Neuronal stem cell (in vitro differentiated cells): ENCODE measurements at places on chromosomes 4 and X.
A peak's percentile ranks its signal among the peaks of the same experiment; 100 is the strongest.

- no peak for DNase-seq
Measured at GRCh38 chr4:4888695-4889094, 29.2 kb downstream of the MSX1 start.

DNA sequence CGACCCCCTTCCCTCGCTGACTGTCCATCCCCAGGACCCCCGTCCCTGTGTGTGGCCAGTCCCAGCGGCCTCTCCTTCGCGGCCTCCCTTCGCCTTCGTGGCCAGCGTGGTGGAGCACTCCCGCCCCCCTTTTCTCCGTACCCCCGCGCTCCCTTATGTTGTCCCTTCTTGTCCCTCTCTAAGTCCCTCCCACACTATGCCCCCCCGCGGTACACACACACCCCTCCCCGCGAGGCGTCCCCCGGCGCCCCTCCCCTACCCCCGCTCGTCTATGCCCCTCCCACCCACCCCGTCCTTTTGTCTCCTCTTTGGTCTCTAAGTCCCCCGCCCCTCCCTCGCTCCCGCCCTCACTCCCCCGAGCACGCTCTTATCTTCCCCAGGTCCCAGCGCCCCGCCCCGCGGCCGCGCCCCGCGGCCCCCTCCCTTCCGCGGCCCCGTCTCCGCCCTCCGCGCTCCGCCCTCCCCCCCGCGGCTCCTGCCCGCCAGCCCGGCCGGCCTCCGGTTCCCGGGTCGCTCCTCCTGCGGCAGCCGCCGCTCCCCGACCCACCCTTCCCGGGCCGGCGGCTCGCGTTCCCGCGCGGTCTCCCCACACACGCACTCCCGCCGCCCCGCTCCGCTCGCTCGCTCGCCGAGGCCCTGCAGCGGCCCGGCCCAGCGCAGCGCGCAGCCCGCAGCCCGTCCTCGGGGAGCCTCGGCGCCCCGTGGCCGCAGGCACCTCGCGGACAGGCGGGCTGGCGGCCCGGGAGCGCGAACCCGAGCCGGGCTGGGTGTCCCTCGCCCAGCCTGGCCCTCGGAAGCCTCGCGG is 26.3 kb downstream of the UTP14A start:
- DNase-seq = peak; percentile 74

GRCh38 chr4:128682942-128683666 is 126.4 kb upstream of the JADE1 start:
- DNase-seq = no peak

- peak; percentile 0 for DNase-seq
Measured at GRCh38 chrX:107117993-107118321, 665 bp downstream of the RBM41 start.

DNA sequence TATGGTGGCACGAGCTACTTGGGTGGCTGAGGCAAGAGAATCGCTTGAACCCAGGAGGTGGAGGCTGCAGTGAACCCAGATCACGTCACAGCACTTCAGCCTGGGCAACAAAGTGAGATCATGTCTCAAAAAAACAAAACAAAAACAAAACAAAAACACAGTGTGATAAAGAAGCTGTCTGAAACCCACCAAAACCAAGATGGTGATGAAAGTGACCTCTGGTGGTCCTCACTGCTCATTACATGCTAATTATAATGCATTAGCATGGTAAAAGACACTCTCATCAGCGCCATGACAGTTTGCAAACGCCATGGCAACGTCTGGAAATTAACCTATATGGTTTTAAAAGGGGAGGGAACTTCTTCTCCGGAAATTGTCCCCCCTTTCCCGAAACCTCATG is 29.4 kb upstream of the OPHN1 start:
- no peak for DNase-seq

- no peak for DNase-seq
Measured at GRCh38 chr4:162401021-162401420, 237.2 kb upstream of the FSTL5 start.

DNA sequence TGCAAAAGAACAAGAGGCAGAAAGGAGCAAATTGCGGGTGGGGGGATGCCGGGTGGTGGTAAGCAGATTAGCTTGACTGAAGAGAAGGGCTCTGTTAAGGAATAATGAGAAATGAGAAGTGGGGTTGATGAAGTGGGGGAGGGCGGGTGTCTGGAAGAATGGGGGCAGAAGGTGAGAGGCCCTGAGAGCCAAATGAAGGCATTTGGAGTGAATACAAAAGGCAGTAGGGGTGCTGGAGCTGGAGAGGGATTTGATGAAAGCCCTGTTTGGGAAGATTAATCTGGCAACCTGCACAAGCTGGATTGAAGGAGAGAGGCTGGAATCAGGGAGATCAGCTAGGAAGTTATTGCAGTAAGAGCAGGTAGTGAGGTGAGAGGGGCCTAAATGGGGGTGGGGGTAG is 82.1 kb downstream of the GUCY2F start:
- peak; percentile 15 for DNase-seq

- no peak for DNase-seq
Measured at GRCh38 chr4:94665500-94666404, 92.0 kb upstream of the BMPR1B start.

DNA sequence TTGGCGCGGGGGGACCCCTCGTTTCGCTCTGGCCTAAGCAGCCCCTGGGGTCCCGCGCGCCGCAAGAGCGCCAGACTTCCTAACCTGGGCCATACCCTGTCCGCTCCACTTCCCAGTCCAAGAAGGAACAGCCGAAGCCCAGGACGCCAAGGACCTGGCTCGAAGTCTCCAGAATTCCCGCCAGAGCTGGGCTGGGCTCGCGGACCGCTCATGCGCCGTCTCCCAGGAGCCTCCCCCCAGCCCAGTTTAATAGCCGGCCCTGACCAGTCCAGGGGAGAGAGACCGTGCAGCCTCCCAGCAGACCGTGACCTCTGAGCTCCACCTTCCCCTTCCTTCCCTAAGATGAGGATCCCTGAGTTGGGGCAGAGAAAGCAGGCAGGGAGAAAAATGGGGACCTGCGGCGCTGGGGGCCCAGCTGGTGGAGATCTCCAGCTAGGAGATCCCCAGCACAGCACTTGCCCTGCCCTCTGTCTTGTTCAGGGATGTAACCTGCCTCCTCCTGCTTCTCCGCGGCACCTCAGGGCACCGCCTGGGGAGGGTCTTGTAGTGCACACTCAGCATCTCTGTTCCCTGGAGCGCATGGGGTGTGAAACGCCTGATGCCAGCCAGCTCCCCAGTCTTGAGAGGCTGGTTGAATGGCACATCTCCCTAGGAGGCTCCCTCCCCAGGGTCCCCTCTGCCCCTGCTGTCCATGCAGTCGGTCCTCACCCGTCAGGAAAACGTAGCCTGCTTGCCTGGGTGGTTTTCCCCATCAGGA is 1.2 kb upstream of the LETM1 start:
- DNase-seq = no peak

DNA sequence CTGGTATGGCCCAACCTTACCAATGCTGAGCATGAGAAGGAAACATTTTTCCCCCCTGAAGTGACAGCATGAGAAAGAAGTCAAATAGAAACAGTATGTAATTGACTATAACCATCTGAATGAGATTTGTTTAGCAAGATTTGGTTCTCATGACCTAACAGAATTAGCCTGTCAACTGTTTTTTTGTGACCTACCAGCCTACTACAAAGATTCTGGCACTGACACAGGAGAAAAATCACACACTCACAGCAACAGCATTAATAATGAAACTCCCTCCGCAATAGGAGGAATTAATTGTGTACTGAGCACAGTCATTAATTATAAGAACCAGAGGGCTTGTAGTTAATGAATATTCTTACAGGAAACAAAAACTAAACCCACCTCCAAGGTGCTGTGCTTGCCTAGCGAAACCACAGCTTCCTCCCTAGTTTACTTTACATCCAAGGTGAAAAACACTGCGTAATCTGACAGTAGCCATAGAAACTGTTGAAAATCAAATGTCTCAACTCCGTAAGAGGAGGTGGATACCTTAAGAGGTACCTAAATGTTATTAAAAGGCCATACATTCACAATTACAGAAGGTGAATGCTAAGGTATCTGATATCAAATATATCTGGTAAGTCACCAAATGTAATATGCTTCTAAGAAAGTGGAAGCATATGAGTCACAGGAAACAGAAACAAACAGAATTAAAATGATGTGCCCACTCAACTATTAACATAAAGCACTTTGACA is 34.9 kb downstream of the MMRN1 start:
- DNase-seq = no peak

GRCh38 chrX:39542316-39542715 is 555.4 kb downstream of the BCOR start:
- no peak for DNase-seq

DNA sequence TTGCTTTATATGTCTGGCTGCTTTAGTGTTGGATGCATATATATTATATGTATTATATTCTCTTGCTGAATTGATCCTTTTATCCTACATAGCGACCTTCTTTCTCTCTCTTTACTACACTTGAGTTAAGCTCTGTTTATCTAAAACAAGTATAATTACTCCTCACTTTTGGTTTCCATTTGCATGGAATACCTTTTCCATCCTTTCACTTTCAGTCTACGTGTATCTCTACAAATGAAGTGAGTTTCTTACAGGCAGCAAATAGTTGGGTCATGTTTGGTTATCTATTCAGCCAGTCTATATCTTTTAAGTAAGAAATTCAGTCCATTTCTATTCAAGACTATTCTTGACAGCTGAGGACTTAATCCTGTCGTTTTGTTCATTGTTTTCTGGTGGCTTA is 167.5 kb upstream of the USP38 start:
- no peak for DNase-seq

DNA sequence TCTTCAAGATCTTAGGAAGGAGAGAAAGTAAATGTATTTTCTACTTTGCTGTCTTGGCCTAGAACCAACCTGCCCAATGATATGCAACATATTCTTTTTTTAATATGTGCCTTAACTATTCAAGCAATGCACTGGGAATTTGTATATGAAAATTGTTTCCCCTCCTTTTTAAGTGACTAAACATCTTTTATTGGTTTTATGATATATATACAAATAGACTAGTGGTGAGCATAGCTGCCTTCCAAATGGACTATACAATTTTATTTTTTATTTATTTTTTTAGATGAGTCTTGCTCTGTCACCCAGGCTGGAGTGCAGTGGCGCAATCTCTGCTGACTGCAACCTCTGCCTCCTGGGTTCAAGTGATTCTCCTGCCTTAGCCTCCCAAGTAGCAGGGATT is 10.3 kb downstream of the NOCT start:
- DNase-seq = no peak

- DNase-seq = no peak
Measured at GRCh38 chr4:74654230-74654681, 140.1 kb downstream of the BTC start.

DNA sequence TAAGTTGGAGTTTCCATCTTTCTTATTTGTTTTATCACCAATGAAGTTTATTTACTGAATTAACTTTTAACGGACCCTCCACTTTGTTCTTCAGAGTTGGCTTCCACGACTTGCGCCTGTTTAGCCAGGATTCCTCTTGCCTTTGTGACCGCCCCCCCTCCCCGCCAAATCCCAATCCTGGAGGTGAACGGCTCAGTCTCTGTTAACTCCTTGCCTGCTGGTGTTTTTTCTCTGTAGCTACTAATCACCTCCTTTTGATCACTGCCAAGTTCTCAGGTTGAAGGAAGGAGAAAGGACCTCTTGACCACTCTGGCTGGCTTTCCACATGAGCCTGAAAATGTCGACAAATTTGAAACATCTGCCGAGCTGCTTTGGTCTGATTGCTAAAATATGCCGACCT is 46.8 kb upstream of the BCOR start:
- no peak for DNase-seq

GRCh38 chr4:95431678-95432077 is 117.1 kb downstream of the UNC5C start:
- DNase-seq = no peak

DNA sequence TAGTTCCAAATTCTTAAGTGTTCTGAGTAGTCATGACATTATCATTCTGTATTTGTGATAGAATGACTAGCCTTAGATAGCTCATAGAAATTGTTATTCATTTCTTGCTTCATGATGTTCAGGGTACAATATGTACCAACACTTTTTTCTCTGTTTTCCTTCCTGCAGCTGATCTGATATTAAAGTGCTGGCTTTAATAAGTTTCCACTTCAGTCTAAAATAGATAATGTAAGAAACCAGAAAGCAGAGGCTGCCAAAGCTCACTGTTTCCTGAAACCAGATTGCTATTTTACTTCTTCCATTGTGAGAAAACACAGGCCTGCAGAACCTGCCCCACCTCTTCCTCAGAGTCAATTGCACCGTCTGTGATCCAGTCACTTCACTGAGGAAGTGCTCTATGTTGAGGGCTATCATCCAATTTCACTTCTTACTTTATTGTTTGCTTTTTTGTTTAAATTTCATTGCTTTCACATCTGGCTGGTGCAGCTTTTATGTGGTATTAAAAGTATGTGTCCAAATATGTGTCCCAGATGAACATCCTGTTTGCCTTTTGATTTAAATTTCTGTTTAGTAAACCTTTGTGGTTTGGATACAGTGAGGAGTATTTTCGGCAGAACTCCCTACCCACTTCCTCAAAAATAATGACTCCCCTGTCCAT is 652.1 kb downstream of the ANKRD50 start:
- no peak for DNase-seq

DNA sequence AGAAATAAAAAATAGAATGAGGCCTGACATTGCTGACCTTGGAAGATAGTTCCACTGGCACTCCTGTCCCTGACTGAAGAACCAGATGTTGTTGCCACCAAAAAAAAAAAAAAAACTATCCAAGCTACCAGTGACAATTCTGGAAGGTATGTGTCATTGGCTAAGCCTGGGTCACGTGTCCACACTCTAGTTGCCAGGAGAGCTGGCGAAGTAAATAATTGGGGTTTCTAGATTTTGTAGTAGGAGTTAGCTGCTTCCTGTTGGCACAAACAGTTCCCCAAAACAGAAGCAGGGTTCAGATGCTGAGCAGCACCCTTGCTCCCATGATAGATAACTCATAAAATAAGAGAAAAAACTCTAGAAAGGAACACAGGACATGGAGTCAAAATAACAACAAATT is 20.5 kb downstream of the MND1 start:
- DNase-seq = no peak

- no peak for DNase-seq
Measured at GRCh38 chr4:145723336-145723735, 43.4 kb downstream of the C4orf51 start.

GRCh38 chrX:69546417-69546816 is 42.3 kb downstream of the NALF2 start:
- DNase-seq = no peak

DNA sequence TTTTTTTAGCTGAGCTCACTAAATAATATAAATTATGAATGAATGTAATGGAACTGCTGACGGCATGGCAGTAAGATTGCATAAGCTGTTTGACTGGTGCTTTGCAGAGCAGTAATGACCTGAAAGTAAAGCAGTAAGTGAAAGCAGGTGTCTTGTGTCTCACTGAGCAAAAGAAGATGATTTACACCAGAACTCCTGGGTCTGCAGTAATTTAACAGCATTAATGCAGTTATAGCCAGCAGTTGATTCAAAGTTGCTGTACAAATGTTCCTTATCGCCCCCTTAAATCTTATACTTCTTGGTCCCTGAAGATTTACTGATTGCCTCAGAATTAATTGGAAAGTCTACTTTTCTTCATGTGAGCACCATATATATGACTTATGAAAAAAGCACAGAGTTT is 187.7 kb downstream of the DCTD start:
- DNase-seq = no peak

- DNase-seq = no peak
Measured at GRCh38 chrX:129577473-129577872, 37.4 kb downstream of the OCRL start.
